Activated CD4-positive, alpha-beta T cell treated with anti-CD3 and anti-CD28 coated beads, Interleukin-2, amount 10 ng/mL, durations not matched to agents 7 days and 5 days (primary cell): ENCODE measurements at places on chromosomes 7 and 10.
A peak's percentile ranks its signal among the peaks of the same experiment; 100 is the strongest.

- H3K4me3 ChIP-seq, result no peak overlapping the region
- peaks cover 28% of the 10 kb centered on the region for H3K27me3 ChIP-seq
- no peak for DNase-seq
These were observed 333.9 kb downstream of the DNAJB6 start for GRCh38 chr7:157670490-157671357.

- no peak overlapping the region for H3K4me3 ChIP-seq
- DNase-seq, result no peak
- no peaks in the 10 kb centered on the region for H3K27me3 ChIP-seq
- no peaks in the 10 kb centered on the region for H3K4me1 ChIP-seq
- no peaks in the 10 kb centered on the region for H3K36me3 ChIP-seq
- no peak overlapping the region for H3K27ac ChIP-seq
These were observed 62.7 kb upstream of the IGFBP3 start for GRCh38 chr7:45983720-45984255.

DNA sequence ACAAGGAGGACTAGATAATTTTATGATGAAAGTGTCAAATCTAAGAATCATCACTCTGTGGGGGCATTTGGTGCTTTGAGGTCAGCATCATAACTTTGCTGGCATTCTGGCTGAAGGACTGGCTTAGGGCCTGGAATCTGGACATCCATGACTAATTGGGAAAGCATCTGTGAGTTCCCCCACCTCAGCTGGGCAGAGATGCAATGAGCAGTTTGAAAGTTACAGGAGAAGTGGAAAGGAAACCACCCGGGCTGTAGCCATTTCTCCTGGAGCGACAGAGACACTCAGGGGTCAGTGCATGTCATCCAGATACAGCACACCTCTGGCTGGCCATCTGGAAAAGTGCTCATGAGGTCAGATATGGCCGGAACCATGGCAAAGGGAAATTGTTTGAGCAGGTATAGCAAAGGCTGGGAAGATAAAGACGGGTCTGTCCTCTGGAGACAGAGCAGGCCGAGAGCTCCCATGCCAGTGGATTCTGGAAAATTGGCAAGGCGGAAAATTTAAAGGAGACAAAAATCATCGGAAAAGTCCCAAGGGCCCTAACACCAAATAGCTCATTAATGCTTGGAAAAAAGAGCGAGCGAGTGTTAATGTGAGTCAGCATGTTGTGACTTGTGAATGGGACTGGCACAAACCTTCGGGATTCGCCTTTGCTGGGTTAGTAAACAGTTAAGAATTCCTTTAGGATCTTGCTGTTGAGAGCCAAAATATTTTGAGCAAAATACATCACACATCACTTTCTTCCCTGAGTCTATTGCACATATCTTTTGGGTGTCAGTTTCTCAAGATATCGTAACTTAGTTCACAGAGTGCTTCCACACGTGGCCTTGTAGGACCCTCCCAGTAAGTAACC lies 188.4 kb upstream of the AGK start:
- H3K4me3 ChIP-seq, result no peak overlapping the region
- H3K36me3 ChIP-seq, result no peaks in the 10 kb centered on the region
- no peaks in the 10 kb centered on the region for H3K4me1 ChIP-seq

DNA sequence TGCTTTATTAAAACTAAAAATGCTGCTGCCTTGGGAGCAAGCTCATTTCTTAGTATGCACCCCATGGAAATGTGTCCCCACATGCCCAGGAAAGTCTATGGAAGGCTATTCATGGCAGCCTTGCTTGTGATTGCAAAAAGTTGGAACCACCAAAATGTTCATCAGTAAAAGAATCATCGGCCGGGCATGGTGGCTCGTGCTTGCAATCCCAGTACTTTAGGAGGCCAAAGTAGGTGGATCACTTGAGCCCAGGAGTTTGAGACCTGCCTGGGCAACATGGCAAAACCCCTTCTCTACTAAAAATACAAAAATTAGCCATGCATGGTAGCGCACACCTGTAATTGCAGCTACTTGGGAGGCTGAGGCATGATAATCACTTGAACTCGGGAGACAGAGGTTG lies 79.8 kb downstream of the ARHGAP22 start:
- peaks cover 63% of the 10 kb centered on the region for H3K27me3 ChIP-seq
- no peak overlapping the region for H3K4me3 ChIP-seq
- no peak overlapping the region for H3K27ac ChIP-seq

DNA sequence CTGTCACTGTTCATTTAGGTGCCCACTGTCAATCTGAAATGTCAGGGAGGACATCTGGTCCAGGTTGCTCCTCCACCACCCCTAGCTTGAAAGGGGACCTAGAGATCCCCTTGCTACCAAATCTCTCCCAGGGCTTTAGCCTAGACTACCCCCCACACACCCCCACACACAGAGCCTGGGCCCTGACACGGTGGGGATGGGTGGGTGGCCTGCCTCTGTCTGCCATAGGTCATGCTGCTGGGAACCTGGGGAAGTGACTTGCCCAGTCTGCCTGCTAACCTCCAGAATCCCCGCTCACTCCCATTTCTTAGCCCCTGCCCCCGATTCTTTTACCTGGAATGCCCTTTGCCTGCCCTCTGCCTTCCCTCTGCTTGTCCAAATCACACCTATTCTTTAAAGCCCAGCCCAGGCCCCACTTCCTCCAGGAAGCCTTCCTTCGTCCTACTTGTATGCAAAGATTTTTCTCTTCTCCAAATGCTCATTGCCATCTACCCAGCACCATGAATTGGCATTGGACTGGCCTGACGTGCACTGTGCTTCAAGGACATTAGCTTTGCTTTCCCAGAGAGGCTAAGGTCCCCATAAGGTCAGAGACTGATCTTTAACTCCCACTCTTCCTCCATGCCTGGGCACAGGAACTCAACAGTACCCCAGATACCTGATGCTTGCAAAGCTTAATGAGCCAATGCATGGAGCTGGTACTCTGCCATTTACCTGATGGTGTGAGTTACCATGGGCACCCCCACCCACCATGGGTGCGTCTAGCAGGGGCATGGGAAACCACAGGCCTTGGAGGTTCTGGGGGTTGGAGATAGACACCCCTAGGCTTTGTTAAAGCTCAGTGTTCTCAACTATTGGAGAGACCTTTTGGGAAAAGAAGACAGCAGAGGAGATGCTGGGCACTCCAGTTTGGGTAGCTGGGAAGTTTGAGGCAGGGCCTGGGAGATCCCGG lies 2.0 kb upstream of the SMARCD3 start:
- no peaks in the 10 kb centered on the region for H3K36me3 ChIP-seq
- no peak for DNase-seq
- no peak overlapping the region for H3K27ac ChIP-seq
- peaks cover 23% of the 10 kb centered on the region for H3K4me1 ChIP-seq
- peaks cover 74% of the 10 kb centered on the region for H3K27me3 ChIP-seq

DNA sequence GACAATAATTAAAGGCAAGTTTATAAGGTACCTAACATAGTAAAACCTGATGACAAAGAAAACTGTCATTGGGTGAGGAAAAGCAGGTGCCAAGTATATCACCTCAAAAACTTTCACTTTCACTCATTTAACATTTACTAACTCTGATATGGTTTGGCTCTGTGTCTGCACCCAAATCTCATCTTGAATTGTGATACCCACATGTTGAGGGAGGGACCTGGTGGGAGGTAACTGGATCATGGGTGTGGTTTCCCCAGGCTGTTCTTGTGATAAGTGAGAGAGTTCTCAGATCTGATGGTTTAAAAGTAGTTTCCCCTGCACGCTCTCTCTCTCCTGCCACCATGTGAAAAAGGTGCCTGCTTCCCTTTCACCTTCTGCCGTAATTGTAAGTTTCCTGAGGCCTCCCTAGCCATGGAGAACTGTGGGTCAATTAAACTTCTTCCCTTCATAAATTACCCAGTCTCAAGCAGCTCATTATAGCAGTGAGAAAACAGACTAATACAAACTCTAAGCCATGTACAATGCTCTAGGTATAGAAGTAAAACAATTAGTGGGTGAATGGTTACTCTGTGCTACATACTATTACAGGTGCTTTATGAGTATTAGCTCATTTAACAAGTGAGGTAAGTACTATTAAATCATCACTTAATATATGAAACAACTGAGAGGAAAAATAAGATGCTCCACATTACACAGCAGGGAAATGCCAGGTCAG lies 199.0 kb downstream of the CHCHD3 start:
- H3K27me3 ChIP-seq, result no peaks in the 10 kb centered on the region
- DNase-seq, result peak; percentile 60
- H3K4me3 ChIP-seq, result peak overlapping the region; percentile 15

DNA sequence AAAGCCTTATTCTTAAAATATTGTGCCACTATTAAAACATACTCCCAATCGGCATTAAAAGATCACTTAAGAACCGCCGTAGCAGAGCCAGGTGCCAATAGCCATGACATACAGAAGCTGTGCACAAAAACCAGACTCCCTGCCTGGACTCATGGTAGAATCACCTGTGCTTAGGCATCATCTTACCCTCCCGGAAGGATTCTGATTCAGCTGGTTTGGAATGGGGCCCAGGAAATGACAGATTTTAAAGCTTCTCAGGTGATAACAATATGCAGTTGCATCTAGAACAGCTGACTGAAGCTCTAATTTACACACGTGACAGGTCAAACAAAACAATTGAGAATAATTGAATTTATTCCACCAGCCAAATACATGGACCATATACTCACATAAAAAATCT lies 10.7 kb downstream of the A1CF start:
- DNase-seq, result no peak
- H3K4me1 ChIP-seq, result no peaks in the 10 kb centered on the region
- H3K27ac ChIP-seq, result no peak overlapping the region

- no peak overlapping the region for H3K27ac ChIP-seq
- H3K4me1 ChIP-seq, result no peaks in the 10 kb centered on the region
These were observed 990.1 kb downstream of the CNTNAP2 start for GRCh38 chr7:147106746-147107145.

DNA sequence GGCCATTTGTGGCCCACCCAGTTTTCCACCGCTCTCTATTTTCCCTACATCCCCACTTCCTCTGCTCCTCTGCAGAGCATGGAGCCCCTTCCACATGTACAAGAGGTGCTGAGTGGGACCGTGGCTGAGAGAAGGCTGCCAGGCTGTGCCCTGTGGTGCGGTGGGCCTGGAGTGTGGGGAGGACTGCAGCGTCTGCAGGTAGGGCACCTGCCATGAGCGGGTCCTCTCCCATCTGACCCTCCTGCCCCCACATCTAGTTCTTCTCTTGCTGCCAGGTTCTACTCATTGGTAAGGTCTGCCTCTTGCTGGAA lies 145.6 kb upstream of the FAM20C start:
- H3K27me3 ChIP-seq, result no peaks in the 10 kb centered on the region
- H3K4me1 ChIP-seq, result no peaks in the 10 kb centered on the region
- no peak overlapping the region for H3K27ac ChIP-seq
- no peak overlapping the region for H3K4me3 ChIP-seq

GRCh38 chr7:8210845-8211724 lies 50.9 kb downstream of the ICA1 start:
- peaks cover 13% of the 10 kb centered on the region for H3K27me3 ChIP-seq
- H3K4me1 ChIP-seq, result no peaks in the 10 kb centered on the region
- no peak overlapping the region for H3K4me3 ChIP-seq
- no peak for DNase-seq
- H3K36me3 ChIP-seq, result no peaks in the 10 kb centered on the region
- no peak overlapping the region for H3K27ac ChIP-seq

- no peaks in the 10 kb centered on the region for H3K36me3 ChIP-seq
- no peaks in the 10 kb centered on the region for H3K4me1 ChIP-seq
- H3K4me3 ChIP-seq, result no peak overlapping the region
- no peaks in the 10 kb centered on the region for H3K27me3 ChIP-seq
These were observed 232.1 kb upstream of the PCLO start for GRCh38 chr7:83394776-83395175.

DNA sequence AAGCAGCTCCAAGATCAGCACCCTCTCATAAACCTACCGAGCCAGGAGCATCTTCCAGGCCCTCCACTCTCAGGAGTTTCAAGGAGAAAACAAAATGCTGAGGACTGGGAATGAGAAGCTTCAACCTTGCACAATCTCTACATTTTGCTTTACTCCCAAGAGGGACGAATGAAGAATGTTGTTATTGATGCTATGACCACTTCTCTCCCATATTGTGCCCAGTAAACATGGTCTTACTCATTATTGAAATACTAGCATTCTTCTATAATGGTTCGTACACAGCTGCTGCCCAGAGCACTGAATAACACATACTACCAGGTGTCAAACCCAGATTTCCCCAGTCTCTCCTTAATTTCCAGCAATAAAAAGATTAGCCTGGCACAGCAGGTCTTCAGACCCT lies 63.4 kb upstream of the BET1 start:
- H3K4me3 ChIP-seq, result no peak overlapping the region
- peaks cover 19% of the 10 kb centered on the region for H3K27me3 ChIP-seq
- DNase-seq, result no peak

GRCh38 chr7:64893401-64893800 lies 9.7 kb upstream of the ZNF273 start:
- H3K27ac ChIP-seq, result no peak overlapping the region
- H3K27me3 ChIP-seq, result peaks cover 36% of the 10 kb centered on the region
- no peak for DNase-seq
- H3K36me3 ChIP-seq, result no peaks in the 10 kb centered on the region
- H3K4me3 ChIP-seq, result no peak overlapping the region
- peaks cover 5% of the 10 kb centered on the region for H3K4me1 ChIP-seq

DNA sequence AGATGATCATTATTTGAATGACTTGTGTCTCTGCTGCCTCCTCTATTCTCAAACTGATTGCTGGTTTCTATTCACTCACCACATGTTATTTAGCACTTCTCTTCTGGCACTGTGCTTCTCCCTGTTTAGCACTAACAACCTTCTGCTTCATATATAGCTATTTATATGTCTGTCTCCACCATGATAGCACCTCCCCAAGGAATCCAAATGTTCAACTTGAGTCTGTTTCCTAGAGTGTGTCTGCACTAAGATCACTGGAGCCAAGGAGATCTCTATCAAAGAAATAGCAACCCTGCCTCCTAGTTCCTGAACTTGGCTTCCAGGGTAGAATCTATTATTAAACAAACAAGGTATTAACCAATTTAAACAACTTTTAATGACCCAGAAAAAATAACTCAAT lies 104.5 kb downstream of the CYP26A1 start:
- H3K27ac ChIP-seq, result no peak overlapping the region
- no peaks in the 10 kb centered on the region for H3K36me3 ChIP-seq

- peaks cover 36% of the 10 kb centered on the region for H3K27me3 ChIP-seq
- H3K4me3 ChIP-seq, result peak overlapping the region; percentile 87
- H3K27ac ChIP-seq, result peak overlapping the region; percentile 86
- H3K4me1 ChIP-seq, result peaks cover 35% of the 10 kb centered on the region
- H3K36me3 ChIP-seq, result peaks cover 4% of the 10 kb centered on the region
These were observed 561 bp downstream of the PLEKHA1 start for GRCh38 chr10:122374859-122375678.

GRCh38 chr7:83819911-83820310 lies 171.0 kb upstream of the SEMA3E start:
- H3K27ac ChIP-seq, result no peak overlapping the region
- H3K36me3 ChIP-seq, result no peaks in the 10 kb centered on the region
- DNase-seq, result no peak
- H3K4me1 ChIP-seq, result no peaks in the 10 kb centered on the region

- H3K36me3 ChIP-seq, result no peaks in the 10 kb centered on the region
- DNase-seq, result no peak
- no peaks in the 10 kb centered on the region for H3K4me1 ChIP-seq
- H3K4me3 ChIP-seq, result no peak overlapping the region
- no peaks in the 10 kb centered on the region for H3K27me3 ChIP-seq
These were observed 82.1 kb upstream of the HPS1 start for GRCh38 chr10:98528805-98529183.

- H3K27me3 ChIP-seq, result peaks cover under 1% of the 10 kb centered on the region
- DNase-seq, result no peak
- H3K36me3 ChIP-seq, result peaks cover 1% of the 10 kb centered on the region
- no peak overlapping the region for H3K4me3 ChIP-seq
- H3K27ac ChIP-seq, result no peak overlapping the region
These were observed 53.9 kb upstream of the PAPSS2 start for GRCh38 chr10:87605628-87606251.

GRCh38 chr7:80279760-80280159 lies 145.1 kb downstream of the GNAI1 start:
- no peak overlapping the region for H3K27ac ChIP-seq
- DNase-seq, result no peak
- H3K36me3 ChIP-seq, result no peaks in the 10 kb centered on the region
- H3K27me3 ChIP-seq, result no peaks in the 10 kb centered on the region
- H3K4me1 ChIP-seq, result no peaks in the 10 kb centered on the region
- no peak overlapping the region for H3K4me3 ChIP-seq
